Neuronal stem cell (in vitro differentiated cells): ENCODE measurements at places on chromosomes 5 and 9.

- DNase-seq = no peak
These were observed 93.0 kb downstream of the IRX2 start for GRCh38 chr5:2658447-2658846.

DNA sequence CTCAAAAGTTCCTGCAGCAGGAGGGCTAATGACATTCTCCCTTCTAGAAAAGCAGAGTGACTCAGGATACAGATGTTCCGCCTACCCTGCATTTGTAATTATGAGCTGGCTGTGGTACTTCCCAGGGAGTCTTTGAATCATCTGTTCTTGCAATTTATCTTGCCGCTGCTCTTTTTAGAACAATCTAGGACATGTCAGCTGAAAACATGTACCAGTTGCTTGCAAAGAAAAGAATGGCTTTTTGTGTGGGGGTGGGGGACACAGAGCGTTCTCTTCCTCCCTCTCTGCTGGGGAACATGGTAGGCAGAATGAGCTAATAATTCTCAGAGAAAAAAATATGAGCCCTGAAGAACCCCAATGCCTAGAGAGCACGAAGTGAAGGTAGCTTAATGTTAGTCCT lies 51.7 kb upstream of the TUT7 start:
- DNase-seq = no peak

GRCh38 chr5:2736872-2737271 lies 14.6 kb downstream of the IRX2 start:
- DNase-seq = no peak

- no peak for DNase-seq
These were observed 47.7 kb downstream of the CNTRL start for GRCh38 chr9:121122246-121123032.

DNA sequence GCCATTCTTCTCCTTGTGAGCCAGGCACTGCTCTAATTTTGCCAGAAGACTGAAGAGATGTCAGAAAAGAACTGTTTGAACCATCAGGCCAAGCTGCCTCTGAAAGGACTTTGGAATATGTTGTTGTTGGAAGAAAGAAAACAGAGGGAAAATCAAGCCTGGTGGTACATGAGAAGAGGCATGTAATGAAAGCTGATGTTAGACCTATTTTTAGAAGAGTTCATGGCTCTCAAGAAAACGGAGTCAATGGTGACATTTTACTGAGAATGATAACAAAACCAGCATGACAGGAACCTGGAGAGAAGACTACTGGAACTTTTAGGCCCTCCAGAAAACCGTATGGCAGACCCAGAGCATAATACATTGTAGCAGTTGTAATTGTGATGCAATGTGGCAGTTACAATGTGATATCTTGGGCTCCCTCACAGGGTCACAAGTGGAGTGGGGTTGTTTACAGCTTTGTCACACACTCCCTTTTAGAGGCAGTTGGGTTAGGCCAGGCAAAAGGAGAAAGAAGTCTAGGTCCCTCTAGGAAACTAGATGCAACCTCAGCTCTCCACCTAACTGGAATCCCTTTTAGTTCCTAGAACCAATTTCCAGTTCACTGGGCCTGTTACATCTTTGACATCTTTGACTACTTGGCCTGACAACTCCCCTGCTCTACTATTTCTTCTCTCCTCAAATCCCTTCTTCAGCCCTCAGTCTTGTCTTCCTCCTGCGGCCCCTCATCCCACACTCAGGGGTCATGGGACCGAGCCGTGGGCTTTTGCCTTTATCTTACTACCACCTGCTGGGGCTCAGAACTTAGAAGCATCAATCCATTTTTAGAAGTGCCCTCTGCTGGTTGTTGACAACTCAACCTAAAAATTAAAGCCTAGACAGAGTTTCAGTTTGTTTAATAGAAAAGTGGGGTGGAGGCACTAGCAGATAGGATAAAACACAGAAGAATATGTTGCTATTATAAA lies 61.2 kb upstream of the JAK2 start:
- no peak for DNase-seq

GRCh38 chr9:70474413-70474812 lies 60.0 kb upstream of the KLF9 start:
- DNase-seq = no peak

- DNase-seq = no peak
These were observed 2.4 kb downstream of the SLC35D2 start for GRCh38 chr9:96381125-96381524.

DNA sequence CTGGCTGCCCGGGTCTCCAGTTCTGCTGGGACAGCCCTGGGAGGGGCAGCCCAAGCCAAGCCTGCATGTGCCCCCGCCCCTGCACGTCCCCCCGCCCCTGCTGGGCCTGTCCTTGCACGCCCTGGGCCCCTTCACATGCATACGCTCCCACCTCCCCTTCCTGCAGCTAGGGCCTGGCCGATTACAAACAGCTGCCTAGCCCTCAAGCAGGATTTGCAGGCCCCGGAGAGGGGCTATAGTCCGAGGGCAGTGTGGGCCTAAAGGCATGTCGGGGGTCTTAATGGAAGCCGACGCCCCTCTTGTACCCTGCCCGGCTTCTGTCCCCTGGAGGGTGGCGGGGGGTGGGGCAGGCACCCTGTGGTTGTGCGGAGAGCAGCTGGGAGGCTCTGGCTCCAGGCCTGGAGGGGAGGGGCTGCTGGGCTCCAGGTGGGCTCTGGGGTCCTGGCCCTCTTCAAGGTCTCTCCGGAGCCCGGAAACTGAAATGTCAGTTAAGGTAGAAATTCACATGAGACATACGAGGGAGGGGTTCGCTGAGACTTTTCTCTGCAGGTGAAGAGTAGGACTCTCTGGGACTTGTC lies 16.9 kb downstream of the COL5A1 start:
- no peak for DNase-seq

DNA sequence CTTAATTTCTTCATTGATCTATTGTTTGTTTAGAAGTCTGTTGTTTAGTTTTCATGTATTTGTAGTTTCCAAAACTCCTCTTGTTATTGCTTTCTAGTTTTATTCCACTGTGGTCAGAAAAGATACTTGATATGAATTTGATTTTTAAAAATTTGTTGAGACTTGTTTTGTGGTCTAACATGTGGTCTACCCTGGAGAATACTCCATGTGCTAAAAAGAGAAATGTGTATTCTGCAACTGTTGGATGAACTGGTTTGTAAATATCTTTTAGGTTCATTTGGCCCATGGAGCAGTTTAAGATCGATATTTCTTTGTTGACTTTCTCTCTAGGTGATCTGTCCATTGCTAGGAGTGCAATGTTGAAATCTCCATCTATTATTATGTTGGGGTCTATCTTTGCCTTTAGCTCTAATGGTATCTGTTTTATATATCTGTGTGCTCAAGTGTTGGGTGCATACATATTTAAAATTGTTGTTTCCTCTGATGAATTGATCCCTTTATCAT lies 150.6 kb upstream of the ATP10B start:
- DNase-seq = no peak

GRCh38 chr9:75188756-75189155 lies 100.4 kb downstream of the OSTF1 start:
- no peak for DNase-seq

GRCh38 chr9:128072144-128073021 lies 4.4 kb downstream of the SLC25A25 start:
- DNase-seq = no peak

- DNase-seq = no peak
These were observed 48.7 kb downstream of the FBXW11 start for GRCh38 chr5:171957591-171958251.

- no peak for DNase-seq
These were observed 19.4 kb downstream of the DTWD2 start for GRCh38 chr5:118968925-118969375.

DNA sequence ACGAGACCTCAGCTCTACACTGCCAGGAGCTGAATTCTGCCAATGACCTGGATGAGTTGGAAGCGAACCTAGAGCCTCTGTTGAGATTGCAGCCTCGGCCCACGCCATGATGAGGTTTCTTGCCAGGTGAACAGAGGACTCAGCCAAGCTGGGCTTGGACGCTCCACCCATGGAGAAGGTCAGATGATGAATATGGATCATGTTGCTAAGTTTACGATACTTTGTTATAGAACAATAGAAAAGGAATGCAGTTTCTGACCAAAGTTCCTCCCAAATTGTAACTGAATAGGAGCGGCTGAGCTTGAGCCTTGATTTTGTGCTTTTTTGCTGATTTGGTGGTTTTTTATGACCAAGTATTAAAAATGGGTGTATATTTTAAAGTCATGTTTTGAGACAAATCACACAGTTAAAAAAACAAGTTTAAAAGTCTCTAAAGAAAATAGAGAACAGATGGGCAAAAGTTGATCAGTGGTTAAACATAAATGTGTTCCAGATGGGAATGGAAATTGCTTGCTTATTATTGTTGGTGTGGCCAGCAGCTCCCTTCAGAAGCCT lies 32.9 kb downstream of the ROPN1L start:
- no peak for DNase-seq

DNA sequence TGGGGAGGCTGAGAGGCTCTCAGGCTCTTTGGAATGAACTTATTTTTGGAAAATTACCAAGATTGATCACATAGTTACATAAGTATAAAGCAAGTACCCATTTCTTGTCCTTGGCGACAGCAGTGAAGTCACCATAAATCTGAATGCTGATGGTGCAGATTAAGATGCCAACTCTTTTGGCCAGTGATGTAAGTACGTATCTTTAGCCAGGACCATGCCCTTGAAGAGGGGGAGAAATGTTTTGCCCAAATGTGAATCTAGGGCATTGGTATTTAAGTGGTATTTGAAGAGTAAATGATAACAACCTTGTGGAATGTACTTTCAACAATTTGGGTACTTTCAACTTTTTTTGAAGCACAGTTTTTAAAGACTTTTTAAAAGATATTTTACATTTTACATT lies 68.2 kb upstream of the RAD23B start:
- no peak for DNase-seq

DNA sequence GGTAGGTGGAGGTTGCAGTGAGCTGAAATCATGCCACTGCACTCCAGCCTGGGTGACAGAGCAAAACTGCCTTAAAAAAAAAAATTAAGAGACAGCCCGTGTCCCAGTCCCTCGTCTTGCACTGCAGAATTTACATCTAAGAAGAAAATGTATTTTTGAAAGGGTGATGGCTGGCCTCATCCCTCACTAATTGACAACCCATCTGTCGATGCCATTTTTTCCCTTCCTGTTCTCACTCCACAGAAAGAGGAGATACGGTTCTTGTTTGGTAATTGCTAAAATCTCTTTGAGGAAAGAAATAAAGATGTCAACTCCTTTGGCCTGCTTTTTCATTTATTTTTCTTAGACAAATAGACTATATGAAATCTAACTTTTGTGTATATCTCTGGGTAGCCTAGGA lies 2.4 kb upstream of the LSM11 start:
- DNase-seq = no peak

DNA sequence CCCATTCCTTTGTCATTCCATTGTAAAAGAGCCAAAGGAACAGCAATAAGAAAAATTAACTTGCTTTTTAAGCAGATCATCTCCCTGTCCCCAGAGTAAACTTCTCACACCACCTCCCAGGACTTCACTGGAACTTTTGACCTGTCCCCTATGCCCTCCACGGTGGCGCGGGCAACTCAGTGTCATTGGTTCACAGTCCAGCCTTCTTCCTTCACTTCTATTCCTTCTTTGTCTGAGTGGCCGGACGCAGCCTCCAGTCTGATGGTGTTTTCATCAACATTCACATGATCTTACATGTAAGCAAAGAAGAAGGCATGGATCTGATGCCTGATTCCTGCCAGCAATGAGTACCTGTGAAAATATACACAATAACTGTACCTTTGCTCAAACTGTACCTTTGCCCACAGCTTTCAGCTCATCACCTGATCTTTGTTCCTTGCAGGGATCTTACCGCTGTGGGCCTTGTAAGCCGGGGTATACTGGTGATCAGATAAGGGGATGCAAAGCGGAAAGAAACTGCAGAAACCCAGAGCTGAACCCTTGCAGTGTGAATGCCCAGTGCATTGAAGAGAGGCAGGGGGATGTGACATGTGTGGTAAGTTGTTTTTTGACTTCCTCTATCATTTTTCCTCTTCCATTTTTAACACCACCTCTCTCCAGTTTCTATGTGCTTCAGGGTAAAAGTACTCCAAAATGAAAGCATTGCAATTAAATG lies 32.5 kb downstream of the THBS4 start:
- no peak for DNase-seq

GRCh38 chr5:154620411-154620810 lies 134.8 kb upstream of the LARP1 start:
- DNase-seq = no peak

- no peak for DNase-seq
These were observed 86.3 kb upstream of the IFNK start for GRCh38 chr9:27437652-27438373.

DNA sequence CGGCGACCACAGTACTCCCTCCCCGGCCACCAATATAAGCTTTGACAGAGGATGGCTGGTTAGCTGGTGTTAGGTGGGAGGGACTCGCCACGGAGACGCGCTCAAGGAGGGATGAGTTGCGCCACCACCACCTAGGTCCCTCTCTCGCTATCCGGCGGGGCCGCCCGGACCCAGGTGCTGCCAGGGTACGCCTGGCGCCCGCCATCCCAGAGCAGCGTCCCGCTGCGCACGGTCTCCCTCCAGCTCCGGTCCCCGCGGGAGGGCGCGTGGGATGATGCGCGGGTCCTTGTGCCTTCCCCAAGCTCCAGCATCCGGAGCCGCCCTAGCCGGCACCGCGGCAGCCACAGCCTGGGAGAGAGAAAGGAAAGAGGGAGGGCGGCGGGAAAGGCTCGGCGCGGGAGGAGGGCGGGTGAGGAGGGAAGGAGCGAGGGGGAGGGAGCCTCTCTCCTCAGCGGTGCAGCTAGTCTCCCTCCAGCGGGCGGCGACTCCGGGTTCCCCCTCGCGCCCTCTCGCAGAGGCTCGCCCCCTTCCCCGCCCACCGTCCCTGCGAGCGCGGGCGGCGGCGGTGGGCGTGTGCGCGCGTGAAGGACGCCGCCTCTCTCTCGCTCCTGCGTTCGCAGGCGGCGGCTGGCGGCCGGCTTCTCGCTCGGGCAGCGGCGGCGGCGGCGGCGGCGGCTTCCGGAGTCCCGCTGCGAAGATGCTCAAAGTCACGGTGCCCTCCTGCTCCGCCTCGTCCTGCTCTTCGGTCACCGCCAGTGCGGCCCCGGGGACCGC lies at the start of gene CAMK4:
TSS of gene CAMK4 (plus strand) at position 598 of the 774 bp plus-strand sequence. CDS start at position 698, 100 bp downstream.
- peak; percentile 78 for DNase-seq

GRCh38 chr5:56359809-56360685 lies 126.9 kb upstream of the ANKRD55 start:
- DNase-seq = no peak

- DNase-seq = no peak
These were observed 6.0 kb upstream of the NIPBL start for GRCh38 chr5:36870399-36871040.
